Fibroblast of skin of right quadriceps (primary cell): ENCODE measurements at places on chromosomes 16 and 17.

- no peak for DNase-seq
Measured at GRCh38 chr17:58097384-58098088, 14.3 kb downstream of the DYNLL2 start.

GRCh38 chr17:51647067-51647466 is 386.7 kb downstream of the UTP18 start:
- DNase-seq, result no peak

DNA sequence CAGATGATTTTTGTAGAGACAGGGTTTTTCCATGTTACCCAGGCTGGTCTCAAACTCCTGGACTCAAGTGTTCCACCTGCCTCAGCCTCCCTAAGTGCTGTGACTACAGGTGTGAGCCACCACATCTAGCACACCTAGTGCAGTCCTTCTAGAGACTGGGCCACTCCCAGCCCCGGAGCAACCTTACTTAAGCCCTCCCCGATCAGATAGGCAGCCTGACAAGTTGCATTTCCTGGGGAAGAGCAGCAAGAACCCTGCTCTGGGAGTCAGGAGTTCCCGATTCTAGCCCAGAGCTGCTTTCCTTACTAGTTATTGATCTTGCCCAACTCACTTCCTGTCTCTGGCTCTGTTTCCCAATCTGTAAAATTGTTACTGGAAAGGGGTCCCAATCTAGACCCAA is 7.0 kb upstream of the NAGLU start:
- DNase-seq, result no peak

DNA sequence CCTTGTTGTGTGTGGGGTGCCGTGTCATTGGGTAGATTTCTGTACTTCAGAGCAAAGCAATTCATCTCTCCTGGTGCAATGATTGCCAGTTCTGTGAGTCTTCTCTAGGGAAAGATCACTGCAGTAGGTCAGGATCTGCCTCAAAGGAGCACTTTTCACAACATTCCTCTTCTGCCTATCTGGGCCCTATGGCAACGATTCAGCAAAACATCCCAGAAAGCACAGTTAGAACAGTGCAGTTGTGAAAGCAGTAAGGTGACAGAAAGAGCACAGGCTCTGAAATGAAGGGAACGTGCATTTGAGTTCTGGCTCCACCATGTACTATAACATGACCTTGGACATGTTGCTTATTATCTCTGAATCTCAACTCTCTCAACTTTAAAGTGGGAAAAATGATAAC is 178.5 kb upstream of the N4BP1 start:
- DNase-seq, result no peak

DNA sequence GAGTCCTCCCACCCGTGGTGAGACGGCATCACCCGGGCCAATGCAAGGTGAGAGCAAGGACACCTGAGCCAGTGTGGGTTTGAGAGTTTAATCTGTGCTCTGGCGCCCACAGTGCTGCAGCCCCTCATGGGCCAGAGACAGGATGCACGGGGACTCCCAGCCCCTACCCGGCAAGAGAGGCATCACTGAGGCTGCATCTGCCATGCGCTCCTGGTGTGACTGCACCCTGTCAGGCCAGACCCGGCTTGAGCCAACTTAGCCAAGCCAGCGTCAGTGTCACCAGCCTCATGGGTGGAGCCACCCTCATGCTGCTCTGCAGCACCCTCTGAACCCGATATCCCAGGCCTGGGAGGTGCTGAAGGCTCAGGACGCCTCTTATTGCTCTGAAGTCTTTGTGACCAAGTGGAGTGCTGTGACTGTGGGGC is 1.3 kb upstream of the BRICD5 start:
- DNase-seq, result no peak

DNA sequence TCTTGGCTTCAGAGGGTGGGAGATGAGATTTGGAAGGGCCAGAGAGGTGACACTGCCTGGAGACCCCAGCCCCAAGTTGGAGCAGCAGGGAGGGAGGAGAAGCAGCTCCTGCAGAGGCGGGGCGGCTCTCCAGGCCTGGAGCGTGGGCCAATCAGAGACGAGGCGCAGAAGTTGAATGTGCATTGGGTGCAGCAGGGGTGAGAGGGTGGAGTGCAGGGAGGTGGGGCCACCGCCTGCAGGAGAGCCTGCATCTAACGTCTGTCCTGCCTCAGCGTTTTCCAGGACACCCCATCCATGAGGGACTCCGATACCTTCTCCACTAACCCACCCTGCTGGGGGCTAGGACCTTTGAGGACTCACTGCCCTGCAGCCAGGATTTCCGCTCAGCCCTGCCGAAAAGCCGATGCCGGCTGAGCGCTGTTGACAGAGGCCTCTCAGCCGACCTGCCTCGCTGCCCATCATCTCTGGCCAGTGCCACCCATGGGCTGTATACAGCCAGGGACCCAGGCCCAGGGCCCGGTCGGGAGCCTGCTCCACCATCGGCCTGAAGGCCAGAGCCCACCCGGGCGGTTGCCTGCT is 146.2 kb downstream of the ENGASE start:
- no peak for DNase-seq

- no peak for DNase-seq
Measured at GRCh38 chr16:78985716-78986605, 614.6 kb downstream of the MAF start.

GRCh38 chr17:32943647-32944191 is 15.8 kb downstream of the TMEM98 start:
- DNase-seq, result peak; percentile 89

DNA sequence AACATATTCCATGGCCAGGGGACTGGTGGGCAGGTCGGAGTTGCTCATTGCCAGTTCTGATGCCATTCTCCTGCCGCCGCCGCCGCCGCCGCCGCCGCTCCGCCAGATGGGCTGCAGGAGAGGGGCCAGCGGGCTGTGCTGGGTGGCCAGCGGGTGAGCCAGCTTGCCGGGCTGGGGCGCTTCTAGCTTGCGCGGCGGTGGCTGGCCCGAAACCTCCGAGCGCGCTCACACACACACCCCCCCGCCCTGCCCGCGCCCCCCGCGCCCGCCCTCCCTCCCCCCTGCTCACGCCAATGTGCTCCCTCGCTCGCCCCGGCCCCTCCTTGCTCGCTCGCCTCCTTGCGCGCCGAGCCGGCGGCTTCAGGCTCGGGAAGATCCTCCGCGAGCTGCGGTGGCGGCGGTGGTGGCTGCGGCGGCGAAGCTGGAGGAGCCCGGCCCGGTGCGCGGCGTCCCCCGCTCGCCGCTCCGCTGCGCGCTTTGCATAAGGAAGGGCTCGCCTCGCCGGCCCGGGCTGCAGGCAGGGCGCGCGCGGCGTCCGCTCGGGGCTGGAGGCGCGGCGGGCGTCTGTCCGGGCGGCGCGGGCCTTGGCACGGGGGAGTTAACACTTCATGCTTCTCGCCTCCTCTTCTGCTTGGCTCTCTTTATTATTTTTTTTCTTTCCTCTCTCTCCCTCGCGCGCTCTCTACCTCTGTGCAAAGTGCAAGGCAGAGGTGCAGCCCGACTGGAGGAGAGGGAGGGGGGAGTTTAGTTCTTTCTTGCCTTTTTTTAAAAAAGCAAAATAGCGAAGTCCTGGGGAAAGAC is 500 bp downstream of the MAF start:
- DNase-seq, result peak; percentile 45

- DNase-seq, result peak; percentile 58
Measured at GRCh38 chr17:65514541-65514940, 46.9 kb downstream of the AXIN2 start.

DNA sequence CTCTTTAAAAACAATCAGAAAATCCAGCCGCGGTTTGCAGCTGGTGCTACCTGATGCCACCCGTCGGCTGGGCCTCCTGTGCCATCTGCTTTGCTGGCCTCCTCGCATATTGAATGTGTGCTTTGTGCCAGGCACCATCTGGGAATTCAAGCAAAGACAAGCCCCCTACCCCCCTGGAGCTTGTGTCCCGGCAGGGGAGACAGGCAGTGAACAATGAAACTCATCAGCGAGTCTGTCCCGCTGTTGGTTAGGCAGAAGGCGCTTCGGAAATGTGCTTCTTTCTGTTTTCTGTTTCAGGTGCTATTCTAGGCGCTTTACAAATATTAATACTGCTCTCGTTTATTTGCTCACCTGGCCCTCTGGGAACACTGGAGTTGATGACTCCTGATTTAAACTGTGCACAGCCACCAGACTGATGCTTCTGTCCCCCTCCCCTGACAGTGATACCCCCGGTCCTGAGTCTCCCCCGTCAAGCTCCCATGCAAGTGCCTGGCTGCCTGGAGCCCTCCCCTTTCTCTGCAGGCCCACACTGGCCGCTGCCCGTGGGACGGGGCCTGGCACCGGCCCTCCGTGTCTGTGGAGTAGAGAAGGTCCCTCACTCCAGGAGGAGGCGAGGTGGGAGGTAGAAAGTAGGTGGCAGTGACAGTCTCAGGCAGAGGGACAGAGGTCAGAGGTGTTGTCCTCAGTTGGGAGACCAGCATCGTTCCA is 126.1 kb upstream of the PLCG2 start:
- no peak for DNase-seq

DNA sequence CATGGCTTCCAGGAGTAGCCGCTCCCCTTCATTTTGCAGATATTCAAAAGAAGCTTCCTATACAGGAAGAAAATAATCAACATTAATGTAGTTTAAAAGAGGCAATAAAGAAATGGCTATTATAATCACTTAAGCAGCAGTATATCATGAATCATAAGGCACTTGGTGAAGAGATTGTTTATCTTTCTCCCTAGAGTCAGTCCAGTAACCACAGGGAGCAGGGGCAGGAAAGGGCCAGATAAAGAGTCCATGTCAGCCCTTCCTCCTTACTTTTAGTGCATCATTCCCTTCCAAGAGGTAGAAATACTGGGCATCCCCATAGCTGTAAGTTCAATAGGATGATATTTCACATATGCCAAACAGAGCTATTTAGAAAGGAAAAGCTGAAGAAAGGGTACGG is 184.6 kb upstream of the C17orf78 start:
- peak; percentile 16 for DNase-seq

DNA sequence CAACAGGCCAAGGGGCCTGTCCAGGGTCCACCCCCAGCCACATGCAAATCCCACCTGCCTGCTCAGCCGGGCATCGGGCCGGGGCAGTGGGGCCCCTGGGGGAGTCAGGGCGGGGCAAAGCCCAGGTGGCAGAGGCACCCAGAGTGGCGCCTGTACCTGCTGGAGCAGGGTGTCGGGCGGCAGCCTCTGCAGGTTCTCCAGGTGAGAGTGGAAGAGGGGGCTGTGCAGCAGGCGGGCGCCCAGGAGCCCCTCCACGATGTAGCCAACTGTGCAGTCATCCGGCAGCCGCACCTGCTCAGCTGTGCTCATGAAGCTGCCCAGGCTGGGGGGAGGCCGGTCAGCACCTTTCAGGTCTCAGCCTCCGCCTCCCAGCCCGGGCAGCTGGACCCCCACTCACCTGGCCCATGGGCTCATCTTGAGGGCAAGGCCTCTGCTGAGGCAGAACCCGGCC is 2.1 kb downstream of the RFNG start:
- no peak for DNase-seq

- peak; percentile 76 for DNase-seq
Measured at GRCh38 chr17:35709874-35710273, 21.6 kb upstream of the RASL10B start.

DNA sequence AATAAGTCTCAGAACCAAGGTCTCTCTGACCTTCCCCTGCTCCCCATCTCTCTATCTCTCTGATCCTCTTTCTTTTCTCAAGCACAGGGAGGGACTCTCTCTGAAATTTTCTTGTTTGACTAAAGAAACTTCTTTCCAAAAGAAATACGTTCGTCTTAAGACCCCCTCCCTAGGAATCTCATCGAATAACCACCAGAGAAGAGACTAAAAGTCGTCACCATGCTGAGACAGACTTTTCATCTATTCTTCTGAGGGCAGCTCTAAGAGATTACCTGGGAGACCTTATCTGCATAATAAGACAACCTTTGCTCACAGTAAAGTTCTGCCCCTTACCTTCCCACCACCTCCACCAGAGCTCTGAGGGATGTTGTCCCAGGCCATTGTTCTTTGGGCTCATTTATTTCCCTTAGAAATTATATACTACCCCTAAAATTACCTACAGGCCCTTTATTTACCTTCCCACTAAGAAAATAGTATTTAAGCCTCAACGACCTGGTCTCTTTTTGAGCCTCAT is 133.7 kb upstream of the EEF2KMT start:
- DNase-seq, result no peak
